ENCODE measurements at places on chromosomes 3 and 15.

DNA sequence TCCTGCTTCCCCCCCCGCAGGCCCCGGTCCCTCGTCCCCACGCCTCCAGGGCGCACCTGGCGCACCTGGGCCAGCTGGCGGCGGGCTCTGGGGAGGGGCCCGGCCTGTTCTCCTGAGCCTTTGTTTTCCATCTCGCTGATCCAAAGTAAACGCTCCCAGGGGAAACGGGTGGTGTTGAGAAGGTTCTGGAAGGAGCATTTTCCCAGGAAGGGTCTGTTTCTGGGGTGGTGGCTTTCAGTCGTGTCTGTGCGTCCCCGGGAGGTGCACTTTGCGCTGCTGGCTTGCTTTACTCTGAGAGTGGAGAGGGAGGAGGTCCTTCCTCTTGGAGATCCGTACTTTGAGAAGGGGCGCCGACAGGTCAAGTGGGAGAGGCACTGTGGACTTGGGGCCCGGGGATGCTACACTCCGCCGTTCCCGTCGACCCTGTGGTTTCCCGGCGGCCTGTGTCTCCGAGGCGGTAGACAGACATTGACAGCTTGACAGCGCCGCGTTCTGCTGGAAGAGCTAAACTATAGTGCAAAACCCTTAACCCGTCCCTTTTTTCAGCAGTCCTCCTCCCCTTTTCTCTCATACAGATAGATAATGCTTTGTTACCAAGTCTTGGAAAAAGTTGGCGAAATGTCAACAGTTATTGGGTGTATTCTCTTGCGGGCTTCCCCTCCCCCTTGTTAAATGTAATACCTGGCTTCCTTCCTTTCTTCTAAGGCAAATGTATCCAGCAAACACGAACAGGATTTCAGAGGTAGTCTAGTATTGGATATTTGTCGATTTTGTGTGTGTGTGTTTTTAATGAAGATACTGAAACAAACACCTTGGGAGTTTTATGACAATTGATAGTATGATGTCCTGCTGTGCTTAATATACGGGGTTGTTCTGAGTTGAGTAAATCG lies 6.5 kb downstream of the TPM1 start:
- DNase-seq: no peak

GRCh38 chr15:37094333-37094914 lies 5.9 kb downstream of the MEIS2 start:
- no peak for DNase-seq

DNA sequence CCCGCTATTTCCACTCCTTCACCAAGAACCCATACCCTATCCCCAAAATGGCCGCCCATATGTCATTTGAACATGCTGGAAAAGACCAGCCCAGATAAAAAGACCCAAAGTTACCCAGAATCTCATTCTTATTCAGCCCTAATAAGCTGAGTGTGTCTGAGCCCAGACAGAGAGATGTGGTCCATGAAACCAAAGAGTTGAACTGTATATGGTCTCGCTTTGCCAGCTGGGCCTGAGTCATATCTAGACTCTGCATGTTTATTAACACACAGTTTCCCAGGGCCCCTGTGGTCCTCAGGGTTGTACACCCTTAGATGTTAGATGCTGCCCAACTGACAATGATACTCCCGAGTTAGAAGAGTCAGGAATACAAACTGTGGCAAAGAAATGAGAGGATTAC lies 201.9 kb upstream of the STRIT1 start:
- no peak for DNase-seq

DNA sequence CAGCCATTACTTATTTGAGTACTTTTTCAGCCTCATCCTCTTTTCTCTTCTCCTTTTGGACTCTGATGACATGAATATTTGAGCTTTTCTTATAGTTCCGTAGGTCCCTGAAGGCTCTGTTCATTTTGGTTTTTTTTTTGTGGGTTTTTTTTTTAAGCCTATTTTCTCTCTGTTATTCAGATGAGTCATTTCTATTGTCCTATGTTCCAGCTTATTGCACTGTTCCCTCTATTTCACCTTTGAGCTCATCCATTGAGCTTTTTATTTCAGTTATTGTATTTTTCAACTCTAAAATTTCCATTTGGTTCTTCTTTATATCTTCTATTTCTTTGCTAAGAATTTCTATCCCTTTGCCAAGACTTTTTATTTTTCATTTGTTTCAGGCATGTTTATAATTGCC lies 7.2 kb upstream of the MGLL start:
- DNase-seq: no peak

DNA sequence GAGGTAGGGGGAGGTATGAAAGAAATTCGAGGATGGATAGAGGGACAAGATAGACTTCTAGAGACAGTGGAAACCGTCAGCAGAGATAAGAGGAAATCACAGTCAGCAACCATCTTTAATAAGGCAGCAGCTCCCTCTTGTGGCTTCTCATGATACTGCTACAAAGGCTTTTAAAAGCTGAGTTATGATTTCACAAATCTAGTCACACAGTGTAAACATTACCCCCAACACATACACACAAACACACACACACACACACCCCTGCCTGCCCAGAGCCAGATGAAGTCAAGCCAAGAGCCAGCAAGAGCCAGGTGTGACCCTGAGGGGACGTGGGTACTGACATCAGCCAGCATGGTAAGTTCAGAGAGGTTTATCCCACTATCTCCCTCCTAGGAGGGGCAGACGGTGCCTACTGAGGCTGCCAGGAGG lies 18.9 kb upstream of the TGM5 start:
- no peak for DNase-seq

DNA sequence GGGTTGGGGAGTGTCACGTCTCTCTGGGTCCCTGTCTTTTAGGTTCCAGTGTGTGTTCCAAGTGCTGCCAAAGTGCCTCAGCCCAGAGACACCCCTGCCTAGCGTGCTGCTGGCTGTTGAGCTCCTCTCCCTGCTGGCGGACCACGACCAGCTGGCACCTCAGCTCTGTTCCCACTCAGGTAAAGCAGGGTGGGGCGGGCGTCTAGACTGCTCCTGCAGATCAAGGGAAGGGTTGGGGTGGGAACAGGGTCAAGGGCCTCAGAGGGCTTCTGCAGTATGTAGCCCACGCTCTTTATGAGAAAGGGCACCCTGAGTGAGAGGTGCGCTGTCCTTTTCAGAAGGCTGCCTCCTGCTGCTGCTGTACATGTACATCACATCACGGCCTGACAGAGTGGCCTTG lies 17.2 kb downstream of the ATRIP start:
- DNase-seq: no peak

DNA sequence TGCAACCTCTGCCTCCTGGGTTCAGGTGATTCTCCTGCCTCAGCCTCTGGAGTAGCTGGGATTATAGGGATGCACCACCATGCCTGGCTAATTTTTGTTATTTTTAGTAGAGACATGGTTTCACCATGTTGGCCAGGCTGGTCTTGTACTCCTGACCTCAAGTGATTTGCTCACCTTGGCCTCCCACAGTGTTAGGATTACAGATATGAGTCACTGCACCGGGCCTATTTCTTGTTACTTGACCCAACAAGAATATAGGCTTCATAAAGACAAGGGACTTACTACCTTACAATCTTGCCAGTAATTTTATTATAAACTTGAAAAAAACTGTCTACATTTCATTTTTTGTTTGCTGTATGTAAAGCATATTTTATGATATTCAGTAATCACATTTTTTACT lies 21.4 kb upstream of the ZBTB47 start:
- DNase-seq: no peak

All from T-helper 22 cell (primary cell).